ENCODE measurements at places on chromosomes 11 and 22.

DNA sequence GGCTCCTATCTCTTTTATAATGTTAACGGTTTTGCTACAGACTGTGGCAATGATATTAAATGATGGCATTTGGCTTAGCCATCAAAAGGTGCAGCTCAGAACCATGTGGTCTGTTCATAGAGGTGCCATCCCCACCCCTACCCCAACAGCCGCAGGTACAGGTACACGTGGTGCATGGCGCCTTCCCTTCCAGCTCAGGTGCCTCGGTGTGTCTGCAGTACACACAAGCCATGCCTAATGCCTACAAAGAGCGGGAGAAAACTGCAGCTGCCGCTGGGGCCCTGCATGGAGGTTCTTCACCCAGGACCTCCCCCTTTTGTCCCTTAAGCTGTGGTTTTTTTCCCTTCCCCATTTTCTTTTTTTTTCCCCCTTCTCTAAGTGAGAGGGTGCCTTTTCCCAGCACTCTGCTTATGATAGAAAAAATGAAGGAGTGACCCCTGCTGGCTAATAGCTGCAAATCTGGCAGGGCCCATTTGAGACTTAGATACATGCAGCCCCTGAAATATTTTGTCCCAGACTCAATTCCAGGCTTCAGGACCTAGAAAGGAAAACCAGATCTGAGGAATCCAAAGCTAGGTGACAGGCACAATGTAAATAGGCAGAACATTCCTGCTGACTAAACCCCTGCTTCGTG lies 6.5 kb downstream of the OR52M1 start:
- DNase-seq: no peak

- no peak for DNase-seq
These were observed 13.2 kb downstream of the THY1 start for GRCh38 chr11:119409731-119410130.

- DNase-seq: no peak
These were observed 524 bp downstream of the MTMR2 start for GRCh38 chr11:95923439-95923727.

DNA sequence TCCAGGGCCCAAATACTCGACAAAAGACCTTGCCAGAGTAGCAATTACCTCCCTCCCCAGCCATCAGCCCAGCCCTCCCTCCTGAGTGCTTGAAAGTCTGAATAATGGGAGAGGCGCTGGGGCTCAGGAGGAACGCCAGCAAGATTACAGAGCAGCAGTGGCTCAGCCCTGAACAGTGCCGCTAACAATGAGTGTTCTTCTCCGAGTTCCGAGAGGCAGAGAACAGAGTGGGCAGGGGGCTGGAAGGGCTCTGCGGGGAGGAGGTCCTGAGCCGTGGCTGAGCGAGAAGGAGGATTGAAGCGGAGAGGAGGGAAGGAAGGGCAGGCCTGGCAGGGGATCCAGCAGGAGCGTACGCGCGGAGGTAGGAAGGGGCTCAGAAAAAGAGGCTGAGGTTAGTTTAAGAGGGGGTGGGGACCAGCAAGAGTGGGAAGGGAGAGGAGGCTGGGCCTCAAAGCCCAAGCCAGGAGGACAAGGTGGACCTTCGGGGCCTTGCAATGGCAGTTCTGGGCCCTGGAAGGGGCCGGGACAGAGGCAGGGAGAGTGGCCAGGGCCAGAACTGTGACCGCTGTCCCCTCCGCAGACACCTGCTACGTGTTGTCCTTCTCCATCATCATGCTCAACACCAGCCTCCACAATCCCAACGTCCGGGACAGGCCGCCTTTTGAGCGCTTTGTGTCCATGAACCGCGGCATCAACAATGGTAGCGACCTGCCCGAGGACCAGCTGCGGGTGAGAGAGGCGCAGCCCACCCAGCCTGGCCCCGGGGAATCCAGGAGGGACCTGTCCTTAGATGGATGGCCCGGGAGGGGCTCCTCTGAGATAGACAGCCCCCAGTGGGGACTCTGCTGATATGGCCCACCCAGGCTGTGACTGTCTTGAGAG lies 20.6 kb downstream of the CYTH4 start:
- no peak for DNase-seq

GRCh38 chr11:12762278-12762677 lies 88.1 kb downstream of the TEAD1 start:
- DNase-seq: no peak

- no peak for DNase-seq
These were observed 1305.5 kb upstream of the TENM4 start for GRCh38 chr11:80746300-80746699.

DNA sequence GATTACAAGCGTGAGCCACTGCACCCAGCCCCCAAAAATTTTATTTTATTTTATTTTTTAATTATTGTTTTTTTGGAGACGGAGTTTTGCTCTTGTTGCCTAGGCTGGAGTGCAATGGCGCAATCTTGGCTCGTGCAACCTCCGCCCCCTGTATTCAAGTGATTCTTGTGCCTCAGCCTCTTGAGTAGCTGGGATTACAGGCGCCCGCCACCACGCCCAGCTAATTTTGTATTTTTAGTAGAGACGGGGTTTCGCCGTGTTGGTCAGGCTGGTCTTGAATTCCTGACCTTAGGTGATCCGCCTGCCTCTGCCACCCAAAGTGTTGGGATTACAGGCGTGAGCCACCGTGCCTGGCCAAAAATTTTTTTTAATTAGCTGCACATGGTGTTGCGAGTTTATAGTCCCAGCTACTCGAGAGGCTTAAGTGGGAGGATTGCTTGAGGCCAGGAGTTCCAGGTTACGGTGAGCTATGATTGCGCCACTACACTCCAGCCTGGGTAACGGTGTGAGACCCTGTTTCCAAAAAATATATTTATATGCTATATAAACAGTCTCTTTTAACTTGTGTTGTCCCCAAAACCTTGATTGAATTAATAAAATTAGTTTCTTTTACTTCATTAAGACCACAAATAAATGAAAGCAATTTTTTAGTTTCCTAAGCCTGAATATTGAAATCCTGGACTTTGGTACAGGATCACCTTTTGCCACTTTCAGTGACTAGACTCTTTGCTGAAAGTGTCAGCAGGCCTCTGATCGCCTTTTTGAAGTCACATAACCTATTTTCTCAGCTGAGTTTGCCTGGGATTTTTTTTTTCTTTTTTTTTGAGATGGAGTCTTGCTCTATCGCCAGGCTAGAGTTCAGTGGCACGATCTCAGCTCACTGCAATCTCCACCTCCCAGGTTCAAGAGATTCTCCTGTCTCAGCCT lies 16.2 kb downstream of the ATG13 start:
- no peak for DNase-seq

DNA sequence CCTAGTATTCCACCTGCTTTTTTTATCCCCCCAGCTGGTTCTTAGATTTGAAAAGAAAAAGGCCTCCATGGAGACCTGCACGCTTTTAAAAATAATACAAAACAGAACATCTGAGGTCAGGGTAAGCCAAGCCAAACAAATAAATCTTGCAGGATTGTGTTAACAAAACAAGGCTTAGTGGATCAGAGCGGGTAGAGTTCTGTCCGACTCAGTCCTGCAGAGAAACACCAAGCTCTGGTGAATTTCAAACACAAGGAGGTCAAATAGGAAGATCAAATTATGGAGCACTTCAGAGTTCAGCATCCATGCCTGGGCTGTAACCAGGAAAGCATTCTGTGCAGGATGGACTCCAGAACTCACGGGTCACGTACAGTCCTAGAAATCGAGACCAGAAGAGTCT lies 86.9 kb downstream of the SYN3 start:
- DNase-seq: no peak

DNA sequence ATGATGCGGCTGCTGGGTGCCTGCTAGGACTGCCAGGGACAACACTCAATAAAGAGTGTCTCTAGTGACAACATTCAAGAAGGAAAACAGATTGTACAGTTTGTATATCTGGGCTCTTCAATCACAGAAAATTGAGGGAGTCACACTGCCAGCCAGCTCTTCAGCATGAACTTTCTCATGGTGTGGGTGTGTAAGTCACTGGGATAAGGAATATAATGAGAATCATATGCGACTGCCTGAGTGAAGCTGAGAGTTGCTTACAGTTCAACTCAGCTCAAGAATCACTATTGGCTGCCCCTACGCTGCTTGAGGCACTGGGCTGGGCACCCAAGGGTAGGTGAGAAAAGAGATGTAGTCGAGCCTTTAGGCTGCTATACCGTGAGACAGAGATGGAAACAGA lies 328.1 kb upstream of the PITPNB start:
- no peak for DNase-seq

DNA sequence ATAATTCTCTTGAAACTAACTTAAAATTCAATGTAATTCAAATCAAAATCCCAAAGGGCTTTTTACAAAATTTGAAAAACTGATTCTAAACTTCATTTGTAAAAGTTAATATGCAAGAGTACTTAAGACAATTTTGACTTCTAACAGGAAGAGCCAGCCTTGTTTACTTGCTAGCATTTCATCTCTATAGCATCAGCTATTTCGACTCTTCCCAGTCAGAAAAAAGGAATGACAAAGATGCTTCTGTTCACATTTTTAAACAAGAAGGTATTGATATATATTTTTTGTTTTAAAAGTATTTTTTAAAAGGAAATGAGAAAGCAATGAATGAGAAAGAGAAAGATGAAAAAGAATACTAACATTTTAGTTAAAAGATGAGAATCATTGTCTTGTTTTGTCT lies 16.4 kb downstream of the SLN start:
- DNase-seq: no peak

DNA sequence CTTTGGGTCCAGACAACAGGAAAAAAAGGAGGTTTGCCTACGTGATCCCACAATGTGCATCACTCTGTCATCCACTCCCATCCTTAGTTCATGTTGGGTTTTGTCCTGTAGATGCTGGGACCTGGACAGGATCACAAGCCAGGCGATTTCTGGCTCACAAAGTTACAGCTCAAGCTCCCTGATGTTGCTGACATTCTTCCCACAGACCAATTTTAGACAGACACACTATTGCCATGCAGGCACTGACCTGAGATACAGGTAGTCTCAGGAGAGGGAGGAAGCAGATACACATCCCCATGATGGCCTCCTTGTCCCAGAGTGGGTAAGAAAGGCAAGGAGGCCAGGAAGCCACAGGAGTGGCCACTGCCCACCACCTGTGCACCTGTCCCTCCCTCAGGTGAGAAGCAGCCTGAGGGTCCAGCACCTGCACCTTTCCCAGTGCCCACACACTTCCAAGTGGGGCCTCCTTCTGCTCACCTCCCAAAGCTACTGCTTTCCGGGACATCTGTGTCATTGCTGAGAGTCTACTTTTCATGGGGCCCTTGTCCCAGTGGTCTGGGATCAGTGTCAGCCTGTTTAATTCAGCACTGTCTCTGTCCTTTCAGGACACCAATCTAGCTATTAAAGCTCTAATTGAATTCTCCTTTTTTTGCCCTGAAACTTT lies 52.0 kb upstream of the TOP3B start:
- DNase-seq: no peak

- no peak for DNase-seq
These were observed 15.9 kb downstream of the MOGAT2 start for GRCh38 chr11:75733431-75734107.

GRCh38 chr11:68828155-68828931 lies 13.4 kb downstream of the CPT1A start:
- DNase-seq: no peak

DNA sequence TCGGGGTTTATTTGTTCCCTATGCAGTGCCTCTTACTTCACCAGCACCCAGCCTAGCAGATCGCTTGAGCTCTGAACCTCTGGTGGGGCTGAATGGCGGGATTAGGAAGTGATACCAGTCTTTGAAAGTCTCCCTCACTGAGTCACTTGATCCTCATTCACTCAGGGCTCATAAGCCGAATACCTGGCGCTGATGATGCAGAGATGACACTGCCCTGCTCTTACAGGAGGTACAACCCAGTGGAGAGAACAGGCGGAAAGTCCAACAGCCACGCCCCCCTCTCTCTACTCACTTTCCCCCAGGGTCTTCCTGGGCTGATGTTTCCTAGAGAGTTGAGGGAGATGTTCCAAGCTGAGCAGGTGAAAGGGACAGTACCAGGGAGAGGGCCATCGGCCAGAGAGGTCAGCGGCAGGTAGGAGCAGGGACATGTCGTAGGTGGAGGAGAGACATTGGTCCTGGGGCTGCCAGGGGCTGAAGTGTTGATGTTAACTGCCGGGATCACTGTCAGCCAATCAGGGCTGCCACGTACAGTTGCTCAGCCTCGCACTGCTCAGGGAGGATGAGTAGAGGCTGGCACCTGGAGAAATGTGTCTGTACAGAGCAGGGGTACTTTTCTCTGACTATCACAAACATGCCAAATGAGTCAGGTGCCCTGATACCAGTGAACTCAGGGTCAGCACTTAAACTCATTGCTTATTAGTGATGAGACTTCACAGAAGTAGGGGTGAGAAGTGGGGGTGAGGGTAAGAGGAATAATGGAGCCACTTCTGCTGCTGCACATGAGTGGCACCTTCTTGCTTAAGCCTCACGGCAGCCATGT lies 9.9 kb upstream of the APOBEC3A start:
- DNase-seq: no peak

DNA sequence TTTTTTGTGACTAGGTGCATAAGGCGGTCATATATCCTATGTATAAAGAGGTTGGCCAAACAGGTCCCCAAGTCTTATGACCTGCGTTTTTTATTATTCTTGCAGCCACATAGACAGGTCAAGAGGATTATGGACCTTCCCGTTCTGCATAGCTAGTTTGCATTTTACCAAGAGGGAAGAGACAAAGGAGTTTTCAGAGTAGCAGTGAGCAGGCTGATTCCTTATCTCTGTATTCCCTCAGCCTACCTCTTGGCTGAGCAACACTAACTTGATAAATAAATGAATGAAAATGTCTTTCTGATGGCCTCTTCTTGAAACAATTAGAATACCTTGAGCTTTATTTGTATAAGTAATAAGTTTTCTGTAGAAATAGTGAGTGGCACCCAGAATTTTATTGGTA lies 180.5 kb downstream of the WNT11 start:
- DNase-seq: no peak

DNA sequence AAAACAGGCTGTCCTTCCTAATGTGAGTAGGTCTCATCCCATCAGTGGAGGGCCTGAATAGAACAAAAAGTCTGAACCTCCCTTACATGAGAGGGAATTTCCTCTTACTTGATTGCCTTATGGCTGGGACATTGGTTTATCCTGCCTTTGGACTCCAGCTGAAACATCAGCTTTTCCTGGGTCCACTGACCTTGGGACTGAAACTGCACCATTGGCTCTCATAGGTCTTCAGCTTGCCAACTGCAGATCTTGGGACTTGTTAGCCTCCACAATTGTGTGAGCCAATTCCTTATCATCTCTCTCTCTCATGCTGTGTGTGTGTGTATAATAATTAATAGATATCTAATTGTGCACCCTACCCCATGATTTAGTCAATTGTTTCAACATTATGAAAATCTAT lies 375.3 kb upstream of the DDI1 start:
- no peak for DNase-seq

- DNase-seq: no peak
These were observed 741 bp upstream of the MTA2 start for GRCh38 chr11:62602141-62603071.

DNA sequence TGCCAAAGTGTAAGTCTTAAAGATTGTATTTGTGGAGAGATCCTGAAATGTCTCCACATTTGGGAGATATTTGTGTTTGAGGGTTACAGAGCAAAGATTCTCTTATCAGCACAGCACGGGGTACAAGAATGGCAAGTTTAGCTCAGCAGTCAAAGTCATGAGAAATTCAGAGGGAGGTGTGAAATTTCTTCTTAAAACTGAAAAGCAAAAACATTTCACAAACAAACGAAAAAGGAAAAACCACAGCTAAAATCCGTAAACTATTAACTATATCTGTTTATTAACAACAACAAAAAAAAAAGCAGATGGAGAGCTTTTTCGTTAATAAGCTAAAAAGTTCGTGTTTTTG lies 40.9 kb upstream of the ETS1 start:
- DNase-seq: no peak
